ENCODE measurements at places on chromosomes 11 and 22.

DNA sequence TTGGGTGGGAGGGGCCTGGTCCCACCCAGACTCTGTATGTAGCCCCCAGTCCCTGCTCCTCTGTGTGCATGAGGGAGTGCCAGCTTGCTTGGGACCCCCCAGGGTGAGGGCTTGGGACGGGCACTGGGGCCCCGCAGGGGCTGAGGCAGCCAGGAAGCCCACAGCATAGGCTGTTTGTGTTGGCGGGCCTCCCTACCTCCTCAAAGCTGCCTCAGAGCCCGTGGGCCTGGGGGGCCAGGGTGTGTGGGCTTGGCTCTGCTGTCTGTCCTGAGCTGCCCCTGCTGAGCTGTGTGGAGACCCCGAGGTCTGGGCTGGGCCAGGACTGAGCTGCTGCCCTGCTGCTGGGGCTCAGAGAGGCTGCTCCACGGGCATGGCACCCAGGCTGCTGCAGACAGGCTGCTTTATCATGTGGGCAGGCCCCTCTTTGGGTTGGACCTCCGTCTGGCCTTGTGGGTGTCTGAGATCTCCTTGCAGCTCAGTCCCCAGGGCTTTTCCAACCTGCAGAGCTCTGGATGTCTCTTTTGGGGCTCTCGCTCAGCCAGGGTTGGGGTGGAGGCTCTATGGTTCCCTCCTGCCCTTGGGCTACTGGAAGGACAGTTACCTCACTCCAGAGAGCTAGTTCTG is 3.3 kb downstream of the TSPAN4 start:
- no peak for DNase-seq

GRCh38 chr11:47551086-47551485 is 1.8 kb downstream of the CELF1 start:
- DNase-seq = no peak

- DNase-seq = no peak
These were observed 3.9 kb upstream of the GTSE1 start for GRCh38 chr22:46292732-46293131.

- no peak for DNase-seq
These were observed 41.3 kb downstream of the XKR3 start for GRCh38 chr22:16783930-16784354.

DNA sequence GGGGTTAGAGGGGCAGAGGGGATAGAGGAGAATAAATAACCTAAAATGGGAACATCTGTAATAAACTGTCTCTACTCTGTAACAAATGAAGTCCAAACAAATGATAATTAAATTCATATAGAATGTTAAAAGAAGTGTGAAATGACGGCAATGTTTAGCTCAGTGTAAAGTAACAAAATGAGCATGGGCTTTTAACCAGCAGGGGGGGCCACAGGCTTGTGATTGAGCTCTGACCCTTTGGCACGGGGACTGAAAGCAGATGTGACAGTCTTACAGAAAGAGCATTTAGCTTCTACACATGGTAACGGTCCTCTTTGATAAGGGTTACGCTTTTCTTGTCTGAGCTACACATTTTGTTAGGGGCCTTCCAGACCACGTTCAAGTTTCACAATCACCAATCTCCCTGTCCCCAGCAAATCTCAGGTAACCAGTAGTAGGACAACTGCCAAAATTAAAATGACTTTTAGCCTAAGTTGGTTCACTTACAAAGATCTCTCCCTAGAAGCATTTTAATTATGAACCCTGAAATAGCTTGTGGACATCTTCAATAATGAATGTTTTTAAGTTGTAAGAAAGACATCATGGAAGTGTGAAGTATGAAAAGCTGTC is 262.5 kb downstream of the DCDC1 start:
- peak; percentile 1 for DNase-seq

- no peak for DNase-seq
These were observed 136.2 kb downstream of the OSBP2 start for GRCh38 chr22:30830907-30831306.

- DNase-seq = no peak
These were observed 382.5 kb upstream of the KIRREL3 start for GRCh38 chr11:127383026-127383425.

DNA sequence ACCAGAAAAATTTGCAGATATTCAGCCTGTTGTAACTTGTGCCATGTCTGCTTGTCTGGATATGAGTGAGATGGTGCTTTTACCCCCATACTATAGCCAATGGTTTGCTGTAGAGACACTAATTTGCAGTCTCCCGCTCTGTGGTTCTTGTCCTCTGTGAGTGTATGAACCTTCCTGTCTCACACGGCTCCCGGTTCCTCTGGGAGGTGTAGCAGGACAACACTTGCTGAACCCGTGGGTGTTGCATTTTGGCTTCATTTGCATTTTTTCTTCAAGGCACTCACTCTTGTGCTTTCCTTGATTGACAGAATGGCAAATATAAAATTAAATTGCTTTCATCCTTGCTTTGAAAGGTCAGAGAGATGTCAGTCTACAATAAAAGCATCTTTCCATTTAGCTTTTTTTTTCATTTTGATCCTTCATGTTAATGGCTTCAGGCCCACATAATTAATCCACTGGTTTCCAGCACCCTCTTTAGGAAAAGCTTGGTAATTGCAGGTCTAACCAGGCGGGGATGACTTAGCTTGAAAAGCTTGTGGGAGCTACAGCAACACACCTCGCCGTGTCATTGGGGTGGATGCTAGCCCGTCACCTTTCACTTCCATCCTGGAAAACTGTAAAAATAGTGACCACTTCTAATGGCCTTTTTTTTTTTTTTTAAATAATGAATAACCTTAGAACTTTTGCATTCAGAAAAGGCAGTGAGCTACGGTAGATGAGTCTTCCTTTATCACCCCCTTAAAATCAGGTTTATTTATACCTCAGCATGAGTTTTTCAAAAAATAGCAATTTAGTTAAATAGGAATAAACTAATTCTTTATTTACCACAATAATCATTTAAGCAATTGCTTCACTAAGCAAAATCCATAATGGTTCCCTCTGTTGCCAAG is 27.4 kb upstream of the ST14 start:
- DNase-seq = peak; percentile 19

GRCh38 chr22:16387088-16387487 is 205.5 kb downstream of the CCT8L2 start:
- DNase-seq = no peak

- DNase-seq = no peak
These were observed 83.9 kb upstream of the SNX19 start for GRCh38 chr11:130999992-131000770.

GRCh38 chr11:77402218-77402556 is 71.7 kb downstream of the PAK1 start:
- no peak for DNase-seq

DNA sequence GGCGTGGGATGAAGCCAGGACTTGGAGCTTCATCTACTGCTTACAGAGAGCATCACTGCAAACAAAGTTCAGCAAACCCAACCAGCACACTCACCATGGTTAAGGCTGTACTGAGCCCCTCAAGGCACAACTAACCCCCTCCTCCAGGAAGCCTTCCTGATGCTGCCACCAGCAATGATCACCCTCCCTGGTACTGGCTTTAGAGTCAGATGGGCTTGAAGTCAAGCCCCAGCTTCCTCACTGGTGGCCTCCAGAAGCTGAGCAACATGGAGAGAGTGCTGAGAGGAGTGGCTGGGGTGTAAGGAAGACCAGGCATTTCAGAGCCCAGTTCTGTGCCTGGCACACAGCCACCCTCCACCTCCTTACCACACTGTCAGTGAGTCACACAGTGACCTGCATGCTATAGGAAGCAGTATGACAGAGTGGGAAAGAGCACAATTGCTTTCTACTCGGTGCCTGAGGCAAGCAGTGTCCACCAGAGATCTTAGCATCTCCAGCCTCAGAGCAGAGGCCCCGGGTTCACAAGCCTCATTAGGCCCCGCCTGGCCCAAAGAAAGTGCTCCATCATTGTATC is 24.7 kb upstream of the BAIAP2L2 start:
- DNase-seq = no peak

GRCh38 chr11:64110465-64111375 is 55.2 kb downstream of the MACROD1 start:
- DNase-seq = no peak

- DNase-seq = no peak
These were observed 6.9 kb downstream of the RAB6A start for GRCh38 chr11:73753938-73754337.

- no peak for DNase-seq
These were observed 129.1 kb upstream of the ARHGAP42 start for GRCh38 chr11:100557830-100558611.

DNA sequence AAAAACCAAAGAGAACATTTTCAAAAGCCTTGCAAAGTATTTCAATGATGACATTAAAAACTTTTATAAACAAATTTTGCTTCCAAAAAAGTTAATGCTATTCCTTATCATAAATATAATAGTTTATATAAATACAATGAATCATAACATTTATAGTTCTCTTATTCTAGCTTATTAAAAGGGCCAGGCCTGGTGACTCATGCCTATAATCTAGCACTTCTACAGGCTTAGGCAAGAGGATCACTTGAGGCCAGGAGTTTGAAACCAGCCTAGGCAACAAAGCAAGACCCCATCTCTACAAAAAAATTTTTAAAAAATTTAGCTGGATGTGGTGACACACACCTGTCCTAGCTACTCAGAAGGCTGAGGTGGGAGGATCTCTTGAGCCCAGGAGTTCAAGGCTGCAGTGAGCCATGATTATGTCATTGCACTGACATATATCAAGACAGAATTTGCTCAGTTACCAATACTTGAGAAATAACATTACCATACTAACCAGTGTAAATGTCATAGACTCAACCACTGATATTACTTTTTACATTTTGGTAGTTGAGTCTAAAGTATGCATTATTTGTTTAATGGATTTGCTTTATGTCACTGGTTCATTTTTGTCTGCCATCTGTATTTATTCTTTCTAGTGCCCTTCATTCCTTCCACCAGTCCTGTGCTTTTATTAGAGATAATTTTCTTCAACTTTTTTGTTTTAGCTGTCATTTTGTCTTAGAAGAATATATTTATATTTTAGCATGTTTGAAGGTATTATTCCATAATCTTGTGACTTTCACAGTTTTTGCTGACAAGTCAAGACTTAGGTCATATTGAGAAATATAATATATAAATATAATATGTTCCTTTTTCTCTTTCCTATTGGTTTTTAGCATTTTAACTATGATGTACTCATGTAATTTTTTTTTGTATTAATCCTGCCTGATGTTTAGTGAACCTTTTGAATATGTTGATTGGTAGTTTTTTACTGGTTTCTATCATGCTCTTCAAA is 56.2 kb downstream of the CYP2R1 start:
- no peak for DNase-seq

GRCh38 chr11:17369094-17369493 is 17.5 kb downstream of the NCR3LG1 start:
- no peak for DNase-seq

DNA sequence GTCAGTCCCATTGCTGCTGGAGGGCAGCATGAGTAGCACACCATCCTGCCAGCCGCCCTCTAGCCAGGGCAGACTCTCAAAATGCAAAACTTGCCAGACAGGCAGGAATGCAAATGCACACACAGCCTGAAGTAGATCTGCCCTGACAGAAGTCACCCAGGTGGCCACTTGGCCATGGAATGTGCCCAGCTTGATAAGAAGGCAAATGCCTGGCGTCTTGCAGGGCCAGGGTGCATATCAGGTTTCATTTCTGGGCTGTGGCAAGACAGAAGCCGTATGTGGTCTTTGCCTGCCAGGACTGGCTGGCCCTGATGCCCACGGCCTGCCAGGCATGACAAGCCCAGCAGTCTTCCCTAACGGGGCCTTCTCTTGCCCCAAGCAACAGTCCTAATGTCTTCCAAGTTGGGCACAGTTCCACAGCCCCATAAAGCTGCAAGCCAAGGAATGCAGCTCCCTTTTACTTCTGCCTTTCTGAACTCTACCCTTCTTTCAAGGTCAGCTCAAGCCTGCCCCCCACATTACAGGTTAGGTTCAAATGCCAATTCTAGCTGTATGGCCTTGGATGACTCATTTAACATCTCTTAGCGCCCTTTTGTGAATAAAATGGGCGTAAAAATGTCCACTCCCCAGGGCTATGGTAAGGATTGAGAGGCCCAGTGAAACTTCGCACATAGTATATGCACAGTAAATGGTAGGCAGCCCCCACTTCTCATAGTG is 29.7 kb downstream of the POU2AF3 start:
- no peak for DNase-seq

DNA sequence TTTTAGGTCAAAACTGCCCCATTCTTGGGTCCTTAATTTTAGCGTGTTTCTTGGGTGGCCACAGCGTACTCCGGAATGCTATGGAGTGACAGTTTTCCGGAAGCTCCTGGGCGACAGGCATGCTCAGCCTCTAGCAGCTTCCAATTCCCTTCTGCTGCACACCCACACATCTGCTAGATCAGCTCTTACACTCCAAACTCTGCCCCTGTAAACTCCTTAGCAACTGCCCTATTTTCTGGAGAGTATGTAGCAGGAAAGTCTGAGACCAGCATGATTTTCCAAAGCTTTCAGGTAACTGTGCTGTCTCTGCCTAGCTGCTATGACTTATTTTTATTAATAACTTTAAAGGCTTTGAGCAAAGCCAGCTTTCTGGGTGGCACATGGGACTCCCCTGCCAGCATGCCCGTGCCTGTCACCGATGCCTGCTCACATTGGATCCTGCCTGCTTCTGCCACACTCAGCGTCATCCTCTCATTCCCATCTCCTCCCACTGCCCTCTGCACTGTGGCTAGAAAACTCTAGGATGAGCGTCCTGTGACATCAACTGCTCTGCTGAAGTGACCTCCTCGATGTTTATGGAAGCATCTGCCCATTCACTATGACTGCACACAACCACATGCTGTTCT is 17.3 kb downstream of the TOLLIP start:
- DNase-seq = no peak

DNA sequence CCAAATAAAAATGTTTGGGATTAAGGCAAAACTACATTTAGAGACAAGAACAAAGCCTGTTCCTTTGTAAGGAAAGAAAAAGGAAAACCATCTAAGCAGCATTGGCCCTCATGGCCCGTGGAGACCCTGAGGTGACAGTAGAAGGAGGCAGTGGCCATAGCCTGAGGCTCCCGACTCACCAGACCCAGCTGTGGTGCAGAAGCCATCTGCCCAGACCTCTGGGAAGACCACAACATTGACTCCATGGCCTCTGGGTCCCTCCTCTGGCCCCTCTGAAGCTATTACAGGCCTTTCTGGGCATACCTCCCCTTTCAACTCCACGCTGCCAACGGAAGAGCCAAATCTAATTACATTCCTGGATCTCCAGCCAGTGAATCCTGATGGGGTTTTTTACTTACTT is 6.4 kb downstream of the PRAME start:
- DNase-seq = no peak

DNA sequence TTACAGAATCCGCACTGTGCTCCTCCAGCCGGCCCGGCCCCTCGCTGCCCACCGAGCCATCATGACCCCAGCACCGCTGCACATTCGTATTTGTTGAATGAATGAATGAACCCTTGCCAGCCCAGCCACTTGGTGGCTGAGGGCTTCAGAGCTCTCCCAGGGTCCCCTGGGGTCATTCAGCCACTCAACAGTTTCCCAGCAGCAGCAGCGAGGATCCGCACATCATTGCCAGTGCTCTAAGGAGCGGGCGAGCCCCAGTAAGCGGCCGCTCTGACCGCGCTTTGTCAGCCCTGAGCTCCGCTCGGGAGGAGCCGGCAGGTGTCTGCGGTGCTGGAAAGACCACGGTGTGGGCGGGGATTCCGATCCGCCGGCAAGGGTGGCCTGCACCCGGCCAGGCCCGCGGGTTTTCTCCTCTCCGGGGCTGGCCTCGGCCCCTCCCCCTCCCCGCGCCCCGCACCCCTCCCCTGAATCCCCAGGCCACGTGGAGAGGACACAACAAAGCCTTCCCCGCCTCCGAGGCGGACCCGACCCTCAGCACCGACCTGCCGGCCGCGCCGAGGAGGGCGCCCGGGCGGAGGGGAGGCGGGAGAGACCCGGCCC is 563 bp downstream of the BID start:
- DNase-seq = no peak

GRCh38 chr11:60056349-60056969 is at the start of gene MS4A3:
Gene MS4A3, plus strand, starts transcription at chr11:60056665. Its CDS starts 4,496 bp downstream, at chr11:60061161.
- DNase-seq = no peak

Data from stimulated activated CD4-positive, alpha-beta T cell treated with anti-CD3 and anti-CD28 coated beads, Interleukin-1b, Interleukin-23, amount 100 ng/mL, for 24 hours (primary cell).